ENCODE measurements at places on chromosomes 1 and 21.

- H3K27me3 ChIP-seq: no peaks in the 10 kb centered on the region
- H3K4me3 ChIP-seq: no peak overlapping the region
- H3K4me1 ChIP-seq: peaks cover 19% of the 10 kb centered on the region
- no peak for DNase-seq
Measured at GRCh38 chr1:170534626-170535147, 2.7 kb downstream of the GORAB start.

DNA sequence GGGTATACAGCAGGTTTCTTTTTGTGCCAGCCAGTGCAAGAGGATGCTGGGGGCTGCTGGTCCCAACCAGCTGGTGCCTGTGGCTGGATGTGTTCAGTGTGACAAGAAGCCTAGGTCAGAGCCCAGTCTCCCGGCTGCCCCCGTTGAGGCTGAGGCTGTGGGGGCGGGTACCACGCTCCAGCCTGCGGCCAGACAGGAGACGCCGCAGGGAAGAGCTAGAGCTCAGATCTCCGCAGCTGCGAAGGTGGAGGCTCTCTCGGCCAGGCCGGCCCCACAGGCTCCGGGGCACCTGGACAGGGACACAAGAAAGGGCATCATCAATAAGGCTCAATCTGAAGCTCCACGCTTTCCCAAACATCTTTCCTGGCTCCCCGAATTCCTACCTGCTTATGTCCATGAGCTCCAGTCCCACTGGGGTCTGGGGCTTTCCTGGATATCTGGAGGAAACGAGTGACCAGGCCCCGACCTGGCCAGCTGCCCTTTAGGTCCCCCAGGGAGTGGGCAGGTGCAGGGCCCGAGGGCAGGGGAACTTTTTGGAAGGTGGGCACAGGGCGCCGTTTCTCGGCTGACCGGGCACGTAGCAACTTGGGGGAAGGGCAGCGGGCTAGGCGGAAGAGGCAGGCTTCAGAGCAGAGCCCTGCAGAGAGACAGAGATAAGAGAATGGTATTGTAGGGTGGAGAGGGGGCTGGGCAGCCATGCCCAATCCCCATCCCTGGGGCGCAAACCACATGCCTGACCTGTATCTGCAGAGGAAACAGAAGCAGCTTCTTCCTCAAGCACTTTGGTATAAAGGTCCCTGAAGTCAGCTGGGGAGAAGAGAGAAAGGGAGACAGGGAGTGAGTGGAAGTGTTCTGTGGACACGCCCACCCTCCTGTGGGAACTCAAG lies 7.4 kb downstream of the ENTREP3 start:
- peaks cover 17% of the 10 kb centered on the region for H3K4me1 ChIP-seq
- H3K27ac ChIP-seq: no peak overlapping the region
- H3K4me3 ChIP-seq: no peak overlapping the region
- H3K27me3 ChIP-seq: peaks cover 10% of the 10 kb centered on the region
- DNase-seq: no peak

DNA sequence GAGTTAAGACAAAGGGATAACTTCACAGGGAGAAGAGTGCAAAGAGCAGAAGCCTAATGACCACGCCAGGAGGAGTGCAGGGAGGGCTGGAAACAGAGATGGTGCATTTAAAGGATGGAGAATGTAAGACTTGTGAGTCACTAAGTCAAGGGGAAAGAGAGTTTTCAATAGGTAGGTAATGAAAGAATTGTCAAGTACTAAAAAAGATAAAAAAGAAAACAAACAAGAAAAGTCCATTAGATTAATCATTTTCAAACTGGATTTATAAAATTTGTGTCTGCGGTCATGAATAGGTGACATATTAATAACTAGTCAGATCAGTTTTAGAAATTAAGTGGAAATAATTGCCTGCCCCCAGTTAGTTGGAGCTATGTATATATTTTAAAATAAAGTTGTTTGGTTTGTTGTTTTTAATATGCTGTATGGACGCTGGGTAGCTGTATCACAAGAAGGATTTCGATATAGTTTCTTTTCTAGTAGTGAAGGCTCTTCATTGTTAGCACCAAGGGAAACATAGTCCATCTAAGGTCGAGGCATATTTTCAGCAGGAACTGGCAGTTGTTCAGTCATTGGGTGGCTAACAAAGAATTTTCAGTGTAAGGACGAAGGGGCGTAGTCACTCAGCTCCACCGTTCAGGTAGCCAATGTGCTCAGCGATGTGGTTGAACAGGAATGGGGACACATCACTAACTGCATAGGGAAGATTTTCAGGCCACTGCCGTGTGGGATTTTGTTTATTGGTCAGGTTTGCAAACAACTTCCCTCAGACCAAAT lies 203.0 kb downstream of the TGFB2 start:
- H3K4me1 ChIP-seq: no peaks in the 10 kb centered on the region
- H3K27me3 ChIP-seq: no peaks in the 10 kb centered on the region
- H3K27ac ChIP-seq: no peak overlapping the region
- H3K4me3 ChIP-seq: no peak overlapping the region

GRCh38 chr1:207463021-207463420 lies 8.9 kb downstream of the CR2 start:
- H3K4me3 ChIP-seq: no peak overlapping the region
- no peaks in the 10 kb centered on the region for H3K4me1 ChIP-seq
- no peaks in the 10 kb centered on the region for H3K36me3 ChIP-seq
- H3K27me3 ChIP-seq: peaks cover 41% of the 10 kb centered on the region
- no peak overlapping the region for H3K27ac ChIP-seq

- no peak for DNase-seq
- no peaks in the 10 kb centered on the region for H3K27me3 ChIP-seq
- no peak overlapping the region for H3K4me3 ChIP-seq
- H3K27ac ChIP-seq: no peak overlapping the region
- peaks cover 8% of the 10 kb centered on the region for H3K36me3 ChIP-seq
- peaks cover 69% of the 10 kb centered on the region for H3K4me1 ChIP-seq
Measured at GRCh38 chr1:235843461-235843961, 23.2 kb downstream of the LYST start.

- DNase-seq: no peak
- peaks cover 5% of the 10 kb centered on the region for H3K4me1 ChIP-seq
- H3K27me3 ChIP-seq: no peaks in the 10 kb centered on the region
- H3K27ac ChIP-seq: no peak overlapping the region
- no peak overlapping the region for H3K4me3 ChIP-seq
- H3K36me3 ChIP-seq: peaks cover 5% of the 10 kb centered on the region
Measured at GRCh38 chr1:168863772-168864171, 134.8 kb upstream of the DPT start.

DNA sequence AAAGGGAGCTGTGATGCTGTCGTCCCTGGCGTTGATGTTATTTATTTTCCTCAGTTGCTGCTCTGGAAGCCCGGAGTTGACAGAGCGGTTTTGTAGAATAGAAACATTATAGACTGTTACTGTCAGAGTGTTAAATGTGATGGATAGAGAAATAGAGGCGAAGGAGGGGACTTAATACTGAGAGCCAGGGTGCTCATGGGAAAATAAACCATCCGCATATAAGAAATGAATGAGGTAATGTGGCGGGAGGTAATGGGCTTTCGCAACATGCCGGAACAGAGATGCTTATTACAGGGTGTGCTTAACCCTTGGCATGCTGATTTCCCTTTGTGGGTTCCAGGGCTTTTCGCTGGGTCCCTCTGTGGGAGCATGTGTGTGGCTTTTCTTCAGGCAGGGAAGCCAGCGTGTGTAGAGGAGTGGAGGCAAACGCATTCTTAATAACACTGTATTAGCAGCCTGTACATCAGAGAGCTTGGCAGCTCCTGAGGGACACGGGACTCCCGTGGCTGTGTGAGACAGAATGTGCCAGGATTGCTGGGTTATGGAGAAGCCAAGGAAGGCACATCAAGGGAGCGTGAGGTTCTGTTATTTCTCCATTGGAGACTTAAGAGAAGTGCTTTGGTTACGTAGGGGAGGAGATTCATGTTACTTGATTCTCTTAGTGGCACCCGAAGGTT lies 141.0 kb downstream of the PBX1 start:
- H3K27ac ChIP-seq: no peak overlapping the region
- peaks cover 2% of the 10 kb centered on the region for H3K36me3 ChIP-seq
- no peaks in the 10 kb centered on the region for H3K27me3 ChIP-seq
- no peak overlapping the region for H3K4me3 ChIP-seq
- no peak for DNase-seq

- H3K27ac ChIP-seq: no peak overlapping the region
- H3K4me3 ChIP-seq: peak overlapping the region; percentile 80
- DNase-seq: no peak
- peaks cover 41% of the 10 kb centered on the region for H3K4me1 ChIP-seq
- no peaks in the 10 kb centered on the region for H3K27me3 ChIP-seq
Measured at GRCh38 chr1:155253797-155254196, 1.5 kb downstream of the ENTREP3 start.

- H3K27me3 ChIP-seq: no peaks in the 10 kb centered on the region
- no peak for DNase-seq
- peaks cover 11% of the 10 kb centered on the region for H3K36me3 ChIP-seq
- no peak overlapping the region for H3K4me3 ChIP-seq
- peak overlapping the region; percentile 66 for H3K27ac ChIP-seq
Measured at GRCh38 chr1:10074059-10074851, 41.5 kb downstream of the UBE4B start.

DNA sequence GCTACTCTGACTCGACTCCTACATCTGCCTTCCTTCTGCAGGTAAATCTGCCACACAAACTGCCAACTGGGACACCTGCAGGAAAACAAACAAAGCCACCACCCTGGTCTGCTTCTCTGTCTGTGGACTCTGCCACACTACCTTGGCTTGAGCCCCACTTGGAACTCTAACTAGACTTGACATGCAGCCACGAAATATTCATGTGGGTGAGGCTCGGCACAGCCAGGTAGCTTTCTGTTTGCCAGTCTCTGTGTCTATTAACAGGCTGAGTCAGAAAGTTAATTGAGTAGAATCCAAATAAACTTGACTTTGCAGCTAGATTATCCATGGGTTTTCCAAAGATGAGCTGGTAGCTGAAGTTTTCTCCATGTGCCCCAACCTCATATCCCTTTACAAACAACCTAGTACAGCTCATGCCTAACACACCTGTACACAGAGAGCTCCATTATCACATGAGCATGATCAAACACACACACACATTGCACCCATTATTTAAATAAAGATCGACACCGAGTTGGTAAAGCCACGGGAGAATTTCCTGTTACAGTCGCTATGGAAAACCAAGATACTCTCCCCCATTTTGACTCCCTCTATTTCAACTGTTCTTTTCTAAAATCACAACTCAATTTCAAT lies 808 bp downstream of the C1orf116 start:
- no peak overlapping the region for H3K27ac ChIP-seq
- H3K27me3 ChIP-seq: peaks cover 89% of the 10 kb centered on the region
- no peaks in the 10 kb centered on the region for H3K4me1 ChIP-seq
- no peak overlapping the region for H3K4me3 ChIP-seq
- DNase-seq: no peak

DNA sequence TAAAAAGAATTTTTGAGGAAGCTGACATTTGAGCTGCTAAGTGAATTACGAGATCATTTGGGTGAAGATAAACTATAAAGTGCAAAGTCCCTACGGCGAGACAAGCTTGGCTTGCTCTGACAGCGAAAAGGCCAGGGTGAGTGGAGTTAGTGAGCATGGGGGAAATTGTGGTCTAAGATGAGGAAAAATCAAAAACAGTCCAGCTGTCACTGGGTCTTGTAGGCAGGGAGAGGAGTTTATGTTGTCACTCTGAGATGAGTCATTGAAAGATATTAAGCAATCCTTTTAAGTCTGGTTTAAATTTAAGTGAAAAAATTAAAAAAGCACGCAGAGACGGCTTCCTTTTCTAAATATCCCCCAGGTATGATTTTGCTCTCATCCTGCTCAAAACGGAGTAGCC lies 601.9 kb downstream of the MRPL39 start:
- H3K27ac ChIP-seq: no peak overlapping the region
- no peak for DNase-seq
- H3K4me3 ChIP-seq: no peak overlapping the region

DNA sequence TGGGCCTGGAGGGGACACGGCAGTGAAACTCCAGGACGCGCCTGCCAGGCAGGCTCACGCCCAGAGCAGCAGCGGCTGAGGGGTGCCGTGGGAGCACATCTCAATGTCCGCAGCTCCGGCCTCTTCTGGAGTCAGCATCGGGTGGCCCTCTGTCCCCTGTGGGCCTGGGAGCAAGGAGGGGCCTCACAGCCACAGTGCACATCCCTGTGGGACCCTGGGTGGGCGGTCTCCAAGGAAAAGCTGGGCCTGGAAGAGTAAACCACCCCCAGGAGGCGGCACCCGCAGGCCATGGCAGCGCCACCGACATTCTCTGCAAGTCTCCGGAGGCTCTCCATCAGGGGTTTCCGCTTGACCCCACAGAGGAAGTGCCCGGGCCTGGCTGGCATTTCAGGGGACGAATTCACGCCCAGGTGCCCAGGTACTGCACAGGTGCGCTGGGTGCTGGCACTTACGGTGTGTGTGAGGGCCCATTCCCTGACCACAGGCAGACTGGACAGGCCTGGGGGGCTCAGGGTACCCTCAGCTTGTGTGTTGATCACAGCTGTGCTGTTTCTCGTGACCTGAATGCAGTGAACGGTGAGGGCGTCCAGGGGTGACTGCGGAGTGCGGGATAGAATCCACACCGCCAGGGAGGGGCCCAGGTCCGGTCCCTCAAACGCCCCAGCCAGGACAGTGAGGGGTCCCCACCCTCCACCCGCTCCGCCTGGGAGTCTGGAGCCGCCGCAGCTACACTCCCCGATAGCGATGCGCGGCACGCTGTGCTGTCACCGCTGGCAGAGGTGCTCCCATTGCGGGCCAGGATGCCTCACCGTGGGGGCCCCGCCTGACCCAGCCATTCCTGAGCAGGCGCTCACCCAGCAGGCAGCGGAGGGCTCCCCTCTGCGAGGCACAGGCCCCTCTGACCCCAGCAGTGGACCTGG lies 16.6 kb upstream of the RNF223 start:
- no peaks in the 10 kb centered on the region for H3K27me3 ChIP-seq
- no peak for DNase-seq
- peaks cover 9% of the 10 kb centered on the region for H3K4me1 ChIP-seq
- H3K27ac ChIP-seq: no peak overlapping the region
- peaks cover 2% of the 10 kb centered on the region for H3K36me3 ChIP-seq
- no peak overlapping the region for H3K4me3 ChIP-seq

DNA sequence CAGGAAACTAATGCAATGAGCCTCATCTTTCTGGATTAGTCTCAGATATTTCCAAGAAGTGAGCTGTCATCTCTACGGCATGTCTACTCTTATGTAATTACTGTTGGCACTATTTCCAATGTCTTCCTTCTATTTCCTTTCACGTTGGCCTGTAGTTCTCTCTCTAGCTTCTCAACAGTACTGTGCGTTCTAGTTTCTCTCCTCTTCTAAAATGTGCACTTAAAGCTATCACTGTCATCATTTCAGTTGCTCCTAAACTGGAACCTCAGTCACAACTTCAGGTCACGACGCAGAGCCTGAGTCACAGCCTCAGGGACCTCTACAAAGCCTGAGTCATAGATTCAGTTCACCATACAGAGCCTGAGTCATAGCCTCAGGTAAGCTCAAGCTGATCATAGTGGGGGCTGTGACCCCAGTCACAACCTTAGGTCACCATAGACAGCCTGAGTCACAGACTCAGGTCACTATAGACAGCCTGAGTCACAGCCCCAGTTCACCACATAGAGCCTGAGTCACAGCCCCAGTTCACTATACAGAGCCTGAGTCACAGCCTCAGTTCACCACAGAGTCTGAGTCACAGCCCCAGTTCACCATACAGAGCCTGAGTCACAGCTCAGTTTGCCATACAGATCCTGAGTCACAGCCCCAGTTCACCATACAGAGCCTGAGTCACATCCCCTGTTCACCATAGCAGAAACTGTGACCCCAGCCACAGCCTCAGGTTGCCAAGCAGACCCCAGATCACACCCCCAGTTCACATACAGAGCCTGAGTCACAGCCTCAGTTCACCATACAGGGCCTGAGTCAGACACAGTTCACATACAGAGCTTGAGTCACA lies 13.0 kb downstream of the WNT9A start:
- no peak for DNase-seq
- no peaks in the 10 kb centered on the region for H3K36me3 ChIP-seq
- no peaks in the 10 kb centered on the region for H3K27me3 ChIP-seq
- peaks cover 11% of the 10 kb centered on the region for H3K4me1 ChIP-seq
- peak overlapping the region; percentile 74 for H3K27ac ChIP-seq
